ENCODE measurements at places on chromosomes 7 and 10.

- DNase-seq, result no peak
Measured at GRCh38 chr7:126026421-126027088, 1096.9 kb upstream of the POT1 start.

DNA sequence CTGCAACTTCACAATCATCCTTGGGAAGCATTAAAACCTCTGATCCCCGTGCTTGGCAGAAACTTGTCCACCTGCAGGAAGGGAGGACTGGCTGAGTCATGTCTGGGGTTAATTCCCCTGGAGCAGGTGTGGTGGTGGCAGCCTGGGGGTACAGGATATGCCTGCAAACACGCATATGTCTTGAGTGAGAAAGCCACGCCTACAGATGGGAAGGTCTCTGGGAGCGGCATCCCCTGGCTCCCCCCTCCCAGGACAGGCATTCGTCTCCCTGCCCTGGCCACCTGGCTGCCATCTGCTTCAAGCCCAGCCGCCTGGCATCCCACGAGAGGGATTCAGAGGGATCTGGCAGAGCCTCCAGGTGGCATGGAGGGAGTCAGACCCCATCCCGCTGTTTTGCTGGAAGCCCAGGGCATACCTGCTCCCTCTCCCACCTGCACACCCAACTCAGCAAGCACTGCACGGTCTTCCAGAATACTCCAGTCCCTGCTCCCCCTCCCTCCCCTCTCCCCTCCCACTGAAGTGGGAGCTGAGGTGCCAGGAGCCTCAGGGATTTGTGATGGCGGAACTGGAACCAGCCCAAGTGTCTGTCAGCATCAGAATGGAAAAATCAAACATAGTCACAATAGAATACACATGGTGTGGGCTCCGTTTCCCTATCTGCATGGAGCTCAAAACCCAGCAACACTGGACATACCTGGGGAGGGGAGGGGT lies 61.0 kb downstream of the CAMK2B start:
- no peak for DNase-seq

DNA sequence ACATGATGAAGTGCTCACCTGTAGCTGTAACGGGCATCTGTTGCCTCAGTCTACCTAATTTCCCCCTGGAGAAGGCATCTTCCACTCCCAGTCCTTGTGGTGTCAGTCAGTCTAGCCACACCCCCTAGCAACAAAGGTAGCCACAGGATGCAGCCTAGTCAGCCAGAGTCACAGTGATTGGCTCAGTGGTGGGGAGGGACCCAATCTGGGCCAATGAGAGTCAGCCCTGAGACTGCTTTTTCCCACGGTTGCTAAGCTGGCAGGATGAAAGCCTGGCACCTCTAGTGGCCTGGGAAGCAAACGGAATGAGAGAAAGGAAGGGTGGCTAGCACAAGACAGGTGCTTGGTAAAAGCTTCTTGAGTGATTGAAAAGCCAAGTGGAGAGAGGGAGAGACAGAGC lies 118.6 kb downstream of the SH3PXD2A start:
- DNase-seq, result no peak

DNA sequence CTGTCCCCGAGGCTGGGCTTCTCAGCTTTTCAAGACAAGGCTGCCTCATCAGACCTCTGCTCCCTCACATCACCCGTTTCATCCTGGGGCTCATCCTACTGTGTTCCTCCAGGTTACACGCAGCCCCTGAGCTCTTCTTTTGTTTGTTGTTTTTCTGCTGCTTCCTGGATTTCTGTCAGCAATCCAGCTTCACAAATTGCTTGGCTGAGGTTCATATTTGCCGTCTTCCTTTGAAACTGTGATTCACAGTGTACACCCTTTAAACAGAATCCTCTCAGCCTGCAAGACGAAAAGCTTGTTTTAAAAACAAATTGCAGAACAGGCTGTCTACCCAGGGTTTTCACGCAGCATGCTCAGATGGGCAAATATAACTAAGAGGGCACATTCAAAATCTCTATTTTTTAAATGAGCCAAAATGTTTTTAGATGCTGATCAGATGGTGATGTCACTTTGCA lies 39.1 kb upstream of the PARD3 start:
- DNase-seq, result no peak

DNA sequence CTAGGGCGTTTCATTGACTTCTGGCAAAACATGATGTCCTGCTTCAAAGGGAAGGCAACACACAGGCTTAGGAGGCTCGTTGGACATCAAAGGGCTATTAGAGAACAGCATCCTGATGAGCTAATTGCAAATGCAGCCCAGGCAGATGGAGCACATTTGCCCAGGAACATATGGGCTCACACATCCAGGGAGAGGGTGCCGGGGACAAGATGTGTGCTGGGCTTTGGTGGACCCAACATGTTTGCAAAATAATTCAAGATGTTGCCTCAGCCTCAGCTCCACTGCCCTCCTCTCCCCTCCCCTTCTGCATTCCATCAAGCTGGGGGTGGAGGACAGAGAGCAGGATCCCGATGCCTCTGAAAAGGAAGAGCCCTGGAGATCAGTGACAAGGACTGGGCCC lies 217.1 kb upstream of the ZMIZ1 start:
- no peak for DNase-seq

- no peak for DNase-seq
Measured at GRCh38 chr7:19969859-19970493, 196.6 kb upstream of the TMEM196 start.

- no peak for DNase-seq
Measured at GRCh38 chr10:131743190-131744151, 157.3 kb upstream of the PPP2R2D start.

- DNase-seq, result no peak
Measured at GRCh38 chr10:88026031-88026430, 162.6 kb downstream of the PTEN start.

GRCh38 chr7:143936087-143937009 lies 1.3 kb downstream of the OR2F2 start:
- DNase-seq, result no peak

DNA sequence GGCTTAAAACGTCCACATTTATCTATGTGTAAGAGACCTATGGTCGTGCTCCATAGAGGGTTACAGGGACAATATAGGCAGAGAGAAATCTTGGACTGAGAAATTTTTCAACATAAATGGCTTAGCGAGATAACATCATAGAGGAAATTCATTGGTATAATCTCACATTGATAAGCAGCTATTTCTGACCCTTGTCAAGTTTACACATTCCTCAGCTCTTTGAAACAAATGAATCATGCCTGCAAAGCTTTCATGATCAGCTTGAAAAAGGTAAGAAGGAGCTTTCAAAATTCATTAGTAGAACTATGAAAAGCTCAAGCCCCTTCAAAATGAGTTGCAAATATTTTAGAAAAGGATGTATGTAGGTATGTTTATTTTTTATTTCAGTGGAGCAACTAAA lies 478.8 kb downstream of the NEBL start:
- no peak for DNase-seq

- no peak for DNase-seq
Measured at GRCh38 chr7:23894892-23895569, 185.0 kb downstream of the STK31 start.

- no peak for DNase-seq
Measured at GRCh38 chr7:36661135-36661840, 63.0 kb downstream of the AOAH start.
